ENCODE measurements at places on chromosomes 7 and 10. TPM values are rescaled to one million over a fixed set of nuclear protein-coding genes. Genes with fewer than 3 reads are reported as not detected.
A peak's percentile ranks its signal among the peaks of the same experiment; 100 is the strongest.

- H3K27me3 ChIP-seq, result no peaks in the 10 kb centered on the region
- H3K27ac ChIP-seq, result no peak overlapping the region
- DNase-seq, result no peak
- no peak overlapping the region for H3K4me3 ChIP-seq
Observed at GRCh38 chr7:112630565-112630964, 149.8 kb downstream of the LSMEM1 start.

FBXL13 gene
- total RNA-seq, result 2.2 TPM

GRCh38 chr10:95500649-95501048, 60.5 kb downstream of the SORBS1 start:
- no peak overlapping the region for H3K4me3 ChIP-seq
- peak overlapping the region; percentile 82 for H3K27ac ChIP-seq
- no peaks in the 10 kb centered on the region for H3K27me3 ChIP-seq
- no peak for DNase-seq

DNA sequence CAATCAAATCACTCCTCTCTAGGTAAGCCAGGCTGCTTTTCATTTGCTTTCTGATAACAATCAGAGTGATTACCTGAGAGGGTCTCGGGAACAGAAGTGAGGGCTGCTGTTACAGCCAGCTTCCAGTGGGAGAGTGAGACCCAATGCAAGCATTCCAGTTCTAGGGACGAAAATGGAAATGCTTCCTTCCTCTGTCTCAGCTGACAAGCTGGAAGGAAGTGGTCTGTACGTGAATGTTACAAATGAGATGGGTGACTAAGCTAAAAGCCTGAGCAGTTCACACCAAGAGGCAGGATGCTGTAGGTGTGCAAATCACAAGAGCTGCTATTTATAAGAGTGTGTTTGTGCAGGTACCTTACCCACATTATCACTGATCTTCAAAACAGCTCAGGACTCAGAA, 772.4 kb downstream of the GRID1 start:
- H3K27me3 ChIP-seq, result no peaks in the 10 kb centered on the region
- DNase-seq, result no peak
- H3K4me3 ChIP-seq, result no peak overlapping the region

GRCh38 chr7:7109934-7110333, 72.4 kb upstream of the C1GALT1 start:
- no peak overlapping the region for H3K27ac ChIP-seq
- H3K36me3 ChIP-seq, result peaks cover 31% of the 10 kb centered on the region
- peaks cover 23% of the 10 kb centered on the region for H3K4me1 ChIP-seq
- H3K4me3 ChIP-seq, result no peak overlapping the region
- no peaks in the 10 kb centered on the region for H3K27me3 ChIP-seq
- DNase-seq, result no peak

- H3K36me3 ChIP-seq, result no peaks in the 10 kb centered on the region
- no peak overlapping the region for H3K4me3 ChIP-seq
Observed at GRCh38 chr10:124472071-124472470, 10.4 kb downstream of the LHPP start.

DNA sequence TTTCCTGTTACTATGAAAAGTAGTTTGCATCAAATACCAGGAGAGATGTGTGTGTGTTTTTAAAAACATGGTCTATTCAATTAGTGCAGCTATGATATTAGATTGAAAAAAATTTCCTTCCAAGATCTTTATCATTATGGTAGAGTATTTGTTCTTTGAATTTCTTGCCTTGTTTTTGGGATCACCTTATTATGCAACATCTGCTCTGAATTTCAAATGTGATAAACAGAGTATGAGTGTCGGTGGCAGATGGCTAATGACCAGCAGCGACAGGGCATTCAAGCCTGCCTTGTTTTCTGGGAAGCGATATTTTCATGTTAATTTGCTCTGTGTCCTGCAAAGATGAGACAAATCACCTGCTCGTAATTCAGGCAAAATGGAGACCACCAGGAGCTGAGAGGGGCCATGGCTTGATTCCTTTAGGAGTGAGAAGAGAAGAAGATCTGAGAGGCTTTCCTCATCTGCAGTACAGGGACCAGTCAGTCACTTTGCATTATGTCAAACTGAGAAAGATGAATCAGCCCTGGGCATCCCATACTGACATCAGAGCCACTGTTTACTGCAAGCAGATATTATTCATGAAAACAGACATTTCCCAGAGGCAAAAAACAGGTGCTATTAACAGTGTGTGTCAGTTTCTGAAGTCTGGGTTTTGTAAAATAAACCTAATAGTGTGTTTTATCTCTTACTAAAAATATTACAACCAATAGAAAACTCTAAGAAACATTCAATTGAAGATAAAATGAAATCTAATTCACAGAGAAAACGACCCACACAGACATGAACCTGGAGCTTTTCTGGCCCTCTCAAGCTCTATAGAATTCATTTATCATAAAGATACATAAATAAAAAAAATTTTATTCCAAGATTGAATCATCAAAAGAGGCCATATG, 67.6 kb downstream of the CDK6 start:
- H3K27me3 ChIP-seq, result no peaks in the 10 kb centered on the region
- peak overlapping the region; percentile 95 for H3K27ac ChIP-seq
- peak overlapping the region; percentile 24 for H3K4me3 ChIP-seq
- DNase-seq, result no peak

DNA sequence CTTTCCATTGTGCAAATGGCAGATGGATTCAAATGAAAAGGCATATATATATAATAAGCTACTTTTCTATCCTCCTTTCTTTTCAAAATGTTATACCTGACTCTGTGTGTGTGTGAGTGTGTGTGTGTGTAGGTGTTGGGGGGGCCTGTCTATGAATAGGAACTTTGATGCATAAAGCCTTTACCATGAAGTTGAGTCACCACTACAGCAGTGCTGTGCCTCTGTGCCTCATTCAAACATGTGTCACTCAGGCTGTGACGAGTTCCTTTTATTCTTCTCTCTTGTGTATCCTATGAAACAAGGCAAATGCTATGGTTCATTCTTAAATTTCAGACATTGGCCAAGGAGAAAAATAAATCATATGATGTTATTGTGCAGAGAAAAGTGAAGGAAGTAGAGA, 52.7 kb upstream of the DKK1 start:
- no peak overlapping the region for H3K4me3 ChIP-seq
- no peaks in the 10 kb centered on the region for H3K36me3 ChIP-seq
- DNase-seq, result no peak
- H3K4me1 ChIP-seq, result peaks cover 35% of the 10 kb centered on the region
- H3K27ac ChIP-seq, result no peak overlapping the region

DNA sequence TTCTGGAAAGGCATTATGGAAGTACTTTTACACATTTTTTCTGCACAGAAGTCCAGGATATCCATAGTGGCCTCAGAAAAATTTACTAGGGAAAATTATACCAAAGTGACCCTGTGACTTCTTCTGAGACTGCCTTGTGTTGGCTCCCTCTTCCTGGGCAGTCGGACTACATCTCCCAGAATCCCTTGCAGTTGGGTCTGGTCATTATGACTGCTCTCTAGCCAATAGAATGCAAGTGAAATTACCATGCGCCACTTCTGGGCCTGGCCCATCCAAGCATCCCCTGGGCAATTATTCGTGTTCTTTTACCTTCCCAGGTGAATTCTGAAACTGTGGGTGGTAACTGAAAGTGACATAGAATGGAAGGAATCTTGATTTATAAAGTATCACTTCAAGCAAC, 430.9 kb downstream of the ACTR3B start:
- DNase-seq, result peak; percentile 37
- H3K4me3 ChIP-seq, result no peak overlapping the region
- H3K4me1 ChIP-seq, result peaks cover 15% of the 10 kb centered on the region
- H3K36me3 ChIP-seq, result no peaks in the 10 kb centered on the region

SND1 gene
- 240 TPM for total RNA-seq

- no peaks in the 10 kb centered on the region for H3K36me3 ChIP-seq
- no peaks in the 10 kb centered on the region for H3K27me3 ChIP-seq
- H3K4me3 ChIP-seq, result no peak overlapping the region
- no peaks in the 10 kb centered on the region for H3K4me1 ChIP-seq
- H3K27ac ChIP-seq, result no peak overlapping the region
Observed at GRCh38 chr7:24017519-24017918, 266.5 kb upstream of the NPY start.
